Panc1 (cell line): ENCODE measurements at places on chromosomes 5 and 9. TPM values are rescaled to one million over a fixed set of nuclear protein-coding genes. Genes with fewer than 3 reads are reported as not detected.
A peak's percentile ranks its signal among the peaks of the same experiment; 100 is the strongest.

GRCh38 chr5:343461-344401 is 22.2 kb downstream of the AHRR start:
- H3K27ac ChIP-seq: peak overlapping the region; percentile 32
- peaks cover 19% of the 10 kb centered on the region for H3K4me1 ChIP-seq
- no peaks in the 10 kb centered on the region for H3K36me3 ChIP-seq
- H3K4me3 ChIP-seq: peak overlapping the region; percentile 43
- no peaks in the 10 kb centered on the region for H3K27me3 ChIP-seq

- H3K36me3 ChIP-seq: peaks cover 5% of the 10 kb centered on the region; the same call in 1 of the 2 replicates
- no peaks in the 10 kb centered on the region for H3K27me3 ChIP-seq
- peaks cover 88% of the 10 kb centered on the region for H3K4me1 ChIP-seq
- peak; percentile 52 for DNase-seq
Measured at GRCh38 chr9:95023217-95024003, 294.1 kb downstream of the FANCC start.

- no peak overlapping the region for H3K4me3 ChIP-seq
- no peak for DNase-seq
- no peak overlapping the region for H3K27ac ChIP-seq
- H3K36me3 ChIP-seq: no peaks in the 10 kb centered on the region
Measured at GRCh38 chr9:132190966-132191365, 29.1 kb downstream of the NTNG2 start.

- no peak for DNase-seq
- H3K36me3 ChIP-seq: no peaks in the 10 kb centered on the region
- H3K4me3 ChIP-seq: no peak overlapping the region
Measured at GRCh38 chr5:158140120-158140731, 281.3 kb upstream of the CLINT1 start.

The ADAMTSL2 gene
- 0.10 TPM for total RNA-seq

The SHOC1 gene
- 0.10 TPM for total RNA-seq

- H3K27me3 ChIP-seq: no peaks in the 10 kb centered on the region
- no peak overlapping the region for H3K27ac ChIP-seq
- no peaks in the 10 kb centered on the region for H3K4me1 ChIP-seq
- H3K36me3 ChIP-seq: no peaks in the 10 kb centered on the region
Measured at GRCh38 chr9:71250581-71250980, 129.2 kb upstream of the TRPM3 start.

The MARCHF6 gene
- 172 TPM for total RNA-seq

GRCh38 chr9:4530375-4530774 is 40.1 kb downstream of the SLC1A1 start:
- no peaks in the 10 kb centered on the region for H3K4me1 ChIP-seq
- no peaks in the 10 kb centered on the region for H3K36me3 ChIP-seq
- H3K27ac ChIP-seq: no peak overlapping the region
- H3K27me3 ChIP-seq: no peaks in the 10 kb centered on the region
- no peak overlapping the region for H3K4me3 ChIP-seq

DNA sequence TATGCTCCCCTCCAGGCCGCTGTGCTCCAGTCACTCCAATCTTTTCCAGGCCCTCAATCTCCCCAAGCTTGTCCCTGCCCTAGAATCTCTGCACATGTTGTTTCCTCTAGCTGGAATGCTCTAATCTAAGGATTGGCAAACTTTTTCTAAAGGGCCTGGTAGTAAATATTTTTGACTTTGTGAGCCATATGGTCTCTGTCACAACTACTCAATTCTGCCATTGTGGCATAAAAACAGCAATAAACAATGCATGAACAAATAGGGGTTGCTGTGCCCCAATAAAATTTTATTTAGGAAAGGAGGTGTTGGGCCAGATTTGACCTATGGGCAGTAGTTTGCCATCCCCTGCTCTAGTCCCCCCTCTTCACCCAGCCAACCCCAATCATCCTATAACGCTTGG is 150.5 kb upstream of the LRRTM2 start:
- DNase-seq: no peak
- H3K4me3 ChIP-seq: no peak overlapping the region
- no peaks in the 10 kb centered on the region for H3K36me3 ChIP-seq
- H3K27ac ChIP-seq: no peak overlapping the region
- no peaks in the 10 kb centered on the region for H3K4me1 ChIP-seq

DNA sequence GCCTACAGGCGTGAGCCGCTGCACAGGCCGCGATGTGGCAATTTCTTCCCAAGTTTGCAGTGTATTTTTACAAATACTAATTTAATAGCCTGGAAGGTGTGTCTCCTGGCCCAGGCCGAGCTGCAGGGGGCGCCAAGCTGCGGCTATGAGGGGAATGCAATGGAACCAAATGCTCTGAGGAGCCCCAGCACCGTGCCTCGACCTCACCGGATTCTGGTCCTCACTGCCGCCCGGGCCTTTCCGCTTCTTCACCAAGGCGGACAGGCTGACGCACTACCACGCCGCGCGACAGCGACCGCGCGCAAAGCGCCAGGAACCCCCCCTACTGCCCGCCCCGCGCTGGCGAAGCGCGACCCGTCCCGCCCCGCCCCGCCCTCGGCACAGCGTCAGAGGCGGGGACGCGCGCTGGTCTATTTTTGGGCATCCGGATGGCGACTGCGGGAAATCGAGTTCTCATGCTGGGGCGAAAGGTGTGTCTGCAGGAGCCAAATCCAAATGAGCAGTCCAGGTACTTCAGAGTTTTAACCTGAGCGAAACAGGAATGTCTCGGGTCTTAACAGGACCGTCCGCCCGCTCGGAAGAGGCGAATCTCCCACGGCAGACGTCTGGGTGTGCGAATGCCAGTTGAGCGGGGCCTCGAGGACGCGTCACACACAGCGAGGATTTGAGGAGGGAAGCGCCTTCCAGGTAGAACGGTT is 31.7 kb upstream of the PRXL2C start:
- H3K4me3 ChIP-seq: peak overlapping the region; percentile 64
- H3K27ac ChIP-seq: peak overlapping the region; percentile 88
- no peaks in the 10 kb centered on the region for H3K27me3 ChIP-seq
- no peaks in the 10 kb centered on the region for H3K36me3 ChIP-seq
- peak; percentile 25 for DNase-seq

GRCh38 chr5:151078490-151079262 is 2.2 kb downstream of the TNIP1 start:
- H3K4me1 ChIP-seq: peaks cover 25% of the 10 kb centered on the region
- H3K4me3 ChIP-seq: no peak overlapping the region
- H3K27me3 ChIP-seq: no peaks in the 10 kb centered on the region
- no peak for DNase-seq
- H3K27ac ChIP-seq: no peak overlapping the region
- no peaks in the 10 kb centered on the region for H3K36me3 ChIP-seq

DNA sequence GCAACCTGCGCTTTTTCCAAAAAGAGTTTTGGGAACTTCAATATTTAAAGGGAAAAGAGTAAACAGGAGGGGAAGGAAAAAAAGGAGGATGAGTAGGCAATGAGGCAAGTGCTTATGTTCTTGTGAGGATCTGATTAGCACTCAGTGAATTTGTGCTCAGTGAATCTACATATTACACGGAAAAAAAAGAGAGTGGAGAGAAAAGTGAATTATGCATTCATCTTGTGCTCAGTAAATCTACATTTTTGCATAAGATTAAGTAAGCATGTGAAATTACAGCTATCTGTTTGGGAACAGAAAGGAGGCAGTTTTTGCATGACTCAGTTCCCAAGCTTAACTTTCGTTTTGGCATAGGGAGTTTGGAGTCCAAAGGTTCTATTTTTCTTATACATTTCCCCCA is 170.1 kb downstream of the CDH10 start:
- H3K27me3 ChIP-seq: no peaks in the 10 kb centered on the region
- H3K27ac ChIP-seq: no peak overlapping the region
- no peak overlapping the region for H3K4me3 ChIP-seq

GRCh38 chr5:142412581-142412980 is 87.8 kb upstream of the SPRY4 start:
- no peaks in the 10 kb centered on the region for H3K4me1 ChIP-seq
- no peak for DNase-seq
- no peak overlapping the region for H3K27ac ChIP-seq
- H3K4me3 ChIP-seq: no peak overlapping the region

The MSX2 gene
- total RNA-seq: 8.5 TPM

- H3K36me3 ChIP-seq: no peaks in the 10 kb centered on the region
- H3K27me3 ChIP-seq: no peaks in the 10 kb centered on the region
Measured at GRCh38 chr9:133705576-133705975, 32.6 kb downstream of the SARDH start.

DNA sequence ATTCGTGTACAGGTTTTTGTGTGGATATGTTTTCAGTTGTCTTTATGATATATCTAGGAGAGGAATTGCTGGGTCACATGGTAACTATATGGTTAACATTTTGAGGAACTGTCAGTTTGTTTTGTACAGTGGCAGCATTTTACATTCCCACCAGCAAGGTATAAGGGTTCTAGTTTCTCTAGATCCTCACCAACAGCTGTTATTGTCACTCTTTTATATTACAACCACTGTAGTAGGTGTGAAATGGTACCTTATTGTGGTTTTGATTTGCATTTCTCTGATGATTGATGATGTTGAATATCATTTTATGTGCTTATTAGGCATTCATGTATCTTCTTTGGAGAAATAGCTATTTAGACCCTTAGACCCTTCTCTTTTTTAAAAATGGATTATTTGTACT is 82.9 kb downstream of the CCDC171 start:
- no peak for DNase-seq
- H3K27me3 ChIP-seq: no peaks in the 10 kb centered on the region
- no peaks in the 10 kb centered on the region for H3K36me3 ChIP-seq
- no peak overlapping the region for H3K27ac ChIP-seq
- no peak overlapping the region for H3K4me3 ChIP-seq

DNA sequence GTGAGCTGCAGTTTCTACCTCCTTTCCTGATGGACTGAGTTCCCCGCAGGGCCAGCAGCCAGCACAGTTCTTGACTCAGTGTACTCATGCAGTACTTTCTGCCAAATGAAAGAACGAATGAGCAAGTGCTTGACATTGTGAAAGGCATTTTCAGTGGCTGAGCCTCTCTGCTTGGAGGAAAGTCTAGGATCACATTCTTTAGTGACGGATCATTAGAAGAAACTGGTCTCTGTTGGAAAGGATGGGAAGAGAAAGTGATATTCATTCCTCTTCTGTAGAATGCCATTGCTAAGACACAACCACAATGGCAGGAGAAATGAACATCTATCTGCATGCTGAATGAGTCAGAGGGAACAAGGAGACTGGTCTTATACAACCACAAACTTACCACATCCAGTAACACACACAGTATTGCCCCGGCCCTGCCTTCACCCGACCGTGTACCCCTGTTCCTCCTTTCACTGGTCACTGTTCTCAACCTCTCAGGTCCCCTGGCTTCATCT is 206.9 kb downstream of the CRB2 start:
- no peak overlapping the region for H3K27ac ChIP-seq
- no peaks in the 10 kb centered on the region for H3K36me3 ChIP-seq
- DNase-seq: no peak
- H3K27me3 ChIP-seq: no peaks in the 10 kb centered on the region
- no peak overlapping the region for H3K4me3 ChIP-seq
- no peaks in the 10 kb centered on the region for H3K4me1 ChIP-seq

DNA sequence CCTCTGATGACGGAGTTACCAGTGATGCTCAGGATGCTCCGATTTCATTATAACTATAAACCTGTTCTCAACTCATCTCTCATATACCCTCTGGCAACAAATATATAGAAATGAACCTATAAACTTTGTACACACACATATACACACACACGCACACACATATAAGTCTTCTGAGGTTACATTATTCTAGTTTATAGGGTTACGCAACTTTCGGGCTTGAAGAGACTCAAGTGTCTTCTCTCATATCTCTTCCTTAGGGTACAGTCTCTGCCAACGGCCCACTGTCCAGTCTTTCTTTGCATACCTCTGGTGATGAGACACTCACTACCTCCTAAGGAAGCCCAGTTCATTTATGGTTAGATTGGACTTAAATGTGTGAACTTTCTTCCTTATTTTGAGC is 69.4 kb upstream of the TBC1D2 start:
- no peak overlapping the region for H3K4me3 ChIP-seq
- H3K4me1 ChIP-seq: no peaks in the 10 kb centered on the region
- DNase-seq: no peak

The PCDHB5 gene
- 0.08 TPM for total RNA-seq

The UBE2QL1 gene
- total RNA-seq: not detected

DNA sequence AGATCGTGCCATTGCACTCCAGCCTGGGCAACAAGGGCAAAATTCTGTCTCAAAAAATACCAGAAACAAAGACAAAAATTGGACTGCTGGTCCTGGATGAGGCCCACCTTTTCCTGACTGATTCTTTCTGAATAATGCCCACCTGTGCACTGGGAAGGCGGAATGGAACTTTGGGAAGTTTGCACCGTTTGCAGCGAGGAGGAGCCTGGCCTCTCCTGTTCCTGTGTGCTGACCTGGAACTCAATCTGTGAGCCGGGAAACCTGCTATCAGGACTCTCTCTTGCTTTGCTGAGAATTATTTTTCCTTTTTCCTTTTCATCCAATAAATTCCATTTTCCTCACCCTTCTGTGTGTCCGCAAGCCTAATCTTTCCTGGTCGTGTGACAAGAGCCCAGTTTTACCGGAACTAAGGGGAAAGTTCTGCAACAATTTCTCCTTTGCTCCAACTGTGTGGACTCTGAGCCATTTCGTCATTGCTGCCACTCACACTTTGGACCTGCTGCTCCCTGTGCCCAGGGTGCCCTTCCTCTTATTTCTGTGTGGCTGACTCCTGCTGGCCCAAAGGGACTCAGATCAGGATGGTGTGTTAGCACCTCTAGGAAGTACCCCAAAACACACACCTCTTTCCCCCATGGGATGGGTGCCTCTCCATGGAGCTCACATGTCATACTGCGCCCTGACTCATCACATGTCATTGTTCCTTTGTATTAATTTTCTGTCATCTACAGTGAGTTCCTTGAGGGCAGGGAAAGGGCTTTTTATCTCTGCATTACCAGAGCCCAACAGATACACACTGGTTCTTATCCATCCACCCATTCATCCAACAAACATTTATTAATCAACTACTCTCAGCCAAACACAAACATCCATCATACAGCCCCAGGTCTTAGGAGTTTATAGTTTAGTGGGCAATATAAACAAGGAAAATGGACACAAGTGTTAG is 4.7 kb upstream of the GLRX start:
- H3K36me3 ChIP-seq: peaks cover 2% of the 10 kb centered on the region; the same call in 1 of the 2 replicates
- no peak overlapping the region for H3K4me3 ChIP-seq
- H3K4me1 ChIP-seq: peaks cover 16% of the 10 kb centered on the region
- DNase-seq: no peak
- no peaks in the 10 kb centered on the region for H3K27me3 ChIP-seq
- no peak overlapping the region for H3K27ac ChIP-seq

DNA sequence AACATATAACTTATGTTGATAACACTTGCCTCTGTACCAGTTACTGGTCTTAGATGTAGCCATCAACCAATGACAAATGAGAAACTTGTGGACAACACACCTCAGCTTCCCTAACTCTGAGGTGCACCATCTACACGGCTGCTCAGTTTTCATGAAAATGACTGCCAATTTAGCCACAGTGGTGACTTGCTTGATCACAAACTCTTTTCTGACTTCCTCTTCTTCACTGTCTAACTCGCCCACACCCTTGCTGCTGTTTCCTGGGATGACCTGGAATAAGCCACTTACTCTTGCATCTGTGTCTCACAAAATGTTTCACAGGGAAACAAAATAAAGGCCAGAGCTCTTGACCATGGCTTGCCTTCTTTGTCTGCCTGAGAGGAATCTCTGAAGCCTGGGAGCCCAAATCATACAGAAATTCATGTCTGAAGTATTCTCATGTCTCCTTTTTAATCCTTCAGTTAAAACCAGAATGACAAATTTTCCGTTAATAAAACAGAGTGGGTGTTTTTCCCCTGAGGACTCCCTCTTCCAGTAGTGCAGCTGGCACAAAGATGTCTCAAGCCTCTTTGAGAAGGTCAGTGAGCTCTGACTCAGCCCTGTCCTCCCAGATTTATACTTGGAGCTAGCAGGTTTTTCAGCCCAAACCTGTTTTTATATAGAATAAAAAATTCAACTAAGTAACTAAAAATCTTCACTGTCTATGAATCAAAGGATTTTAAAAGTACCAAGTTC is 126.5 kb upstream of the PAM start:
- no peaks in the 10 kb centered on the region for H3K36me3 ChIP-seq
- no peak overlapping the region for H3K4me3 ChIP-seq
- H3K27me3 ChIP-seq: no peaks in the 10 kb centered on the region
- H3K4me1 ChIP-seq: no peaks in the 10 kb centered on the region
